ENCODE measurements at places on chromosomes 4 and X.

DNA sequence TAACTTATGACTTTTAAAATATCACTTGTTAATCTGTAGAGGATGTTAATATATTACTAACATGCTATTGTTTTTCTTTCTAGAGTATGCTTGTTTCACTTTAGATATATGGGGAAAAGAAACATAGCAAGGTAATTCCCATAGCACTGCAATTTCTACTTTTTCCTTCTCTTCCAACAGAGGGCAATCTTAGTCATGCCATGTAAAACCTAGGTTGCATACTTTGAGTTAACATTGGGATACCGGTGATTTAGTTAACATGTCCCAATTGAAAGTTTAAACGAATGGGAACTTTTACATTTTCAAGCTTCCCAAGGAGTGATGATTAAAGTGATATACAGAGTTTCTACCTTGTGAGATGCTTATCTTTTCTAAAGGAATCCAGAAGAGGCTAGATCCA, 89.4 kb upstream of the IL13RA1 start:
- no peak for DNase-seq

DNA sequence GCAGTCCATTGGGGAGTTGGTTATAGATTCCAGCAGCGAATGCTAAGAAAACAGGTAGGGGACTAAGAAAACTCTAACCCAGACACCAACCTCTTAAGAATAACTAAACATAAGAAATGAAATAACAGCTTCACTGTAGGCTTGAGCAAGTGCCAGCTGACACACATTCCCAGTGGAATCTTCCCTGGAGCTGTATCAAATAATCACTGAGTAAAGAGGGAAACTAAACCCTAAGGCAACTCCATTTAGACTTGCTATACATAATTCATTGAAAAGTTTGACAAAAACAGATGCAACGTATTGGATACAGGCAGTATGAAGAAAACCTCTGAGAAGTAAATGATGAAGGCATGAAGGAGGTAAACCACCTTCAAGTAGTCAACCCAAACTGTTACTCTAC, 293.5 kb downstream of the OPHN1 start:
- DNase-seq = no peak

DNA sequence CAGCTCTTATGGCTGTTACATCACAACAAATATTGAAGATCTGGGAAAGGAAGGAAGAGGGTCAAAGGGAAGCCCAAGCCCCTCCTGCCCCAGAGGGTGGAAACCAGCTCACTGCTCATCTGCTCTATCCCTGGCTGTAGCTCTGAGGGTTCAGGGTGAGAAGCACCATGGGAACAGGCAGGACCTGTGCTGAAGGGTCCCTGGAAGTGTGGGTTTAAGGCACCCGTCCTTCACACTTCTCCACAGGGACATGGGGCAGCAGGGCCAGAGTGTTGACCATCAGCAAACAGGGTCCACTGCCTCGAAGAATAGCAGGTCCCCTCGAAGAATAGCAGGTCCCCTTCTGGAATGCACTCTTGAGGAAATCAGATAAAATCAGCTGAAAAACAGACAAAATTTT, 4.4 kb downstream of the RTL5 start:
- DNase-seq = no peak

DNA sequence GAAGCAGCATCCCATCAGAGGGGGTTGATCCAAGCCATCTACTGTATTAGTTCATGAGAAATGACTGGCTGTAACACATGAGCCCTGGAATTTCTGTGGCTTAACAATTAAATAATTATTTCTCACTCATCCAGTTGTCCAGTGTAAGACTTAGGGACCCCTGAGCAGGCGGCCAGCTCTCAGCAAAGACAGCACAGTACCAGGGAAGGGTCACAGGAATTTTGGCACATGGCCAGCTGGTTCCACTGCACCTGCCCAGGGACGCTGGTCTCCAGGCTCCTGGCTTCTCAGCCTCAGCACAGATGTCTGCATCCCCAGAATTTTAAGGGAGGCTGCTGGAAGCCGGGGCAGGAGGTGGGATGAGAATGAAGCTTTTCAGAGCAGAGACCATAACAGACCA, 93.7 kb upstream of the DHRSX start:
- no peak for DNase-seq

DNA sequence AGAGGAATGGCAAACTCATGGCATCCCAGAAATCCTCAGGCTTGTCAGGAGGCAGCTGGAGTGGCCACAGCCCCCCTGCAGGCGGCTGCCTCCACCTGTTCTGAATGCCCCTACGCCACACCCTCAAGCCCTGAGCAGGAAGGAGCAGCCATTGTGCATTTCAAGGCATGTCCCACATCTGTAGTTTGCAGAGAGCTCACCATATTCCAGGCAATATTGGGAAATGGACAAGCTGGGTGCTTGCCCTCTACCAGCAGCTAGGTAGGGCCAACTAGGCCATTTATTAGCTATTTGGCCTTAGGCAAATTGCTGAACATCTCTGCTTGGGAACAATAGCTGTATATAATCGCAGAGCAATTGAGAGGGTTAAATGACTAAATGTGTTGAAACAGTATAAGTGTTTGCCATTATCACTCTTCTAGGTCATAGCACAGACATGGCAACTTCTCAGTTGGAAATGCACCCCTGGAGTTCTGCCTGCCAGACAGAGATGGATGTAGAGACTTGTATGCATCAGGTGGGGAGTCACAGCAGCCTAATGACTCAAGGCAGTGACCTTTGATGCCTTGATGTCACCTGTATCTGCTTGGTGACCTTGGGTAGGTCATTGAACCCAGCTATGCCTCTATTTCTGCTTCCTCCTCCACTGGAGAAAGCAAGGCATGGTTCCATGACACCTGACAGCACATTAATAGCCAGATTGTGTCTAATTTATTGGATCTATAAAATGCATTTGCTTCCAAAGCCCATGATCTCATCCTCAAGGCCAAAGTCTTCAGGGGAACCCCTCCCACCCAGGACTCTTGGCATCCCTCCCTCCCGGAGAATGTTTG, 52.8 kb downstream of the FHDC1 start:
- DNase-seq = no peak

- DNase-seq = peak; percentile 10
These were observed 1.0 kb downstream of the SOX3 start for GRCh38 chrX:140503714-140504351.

DNA sequence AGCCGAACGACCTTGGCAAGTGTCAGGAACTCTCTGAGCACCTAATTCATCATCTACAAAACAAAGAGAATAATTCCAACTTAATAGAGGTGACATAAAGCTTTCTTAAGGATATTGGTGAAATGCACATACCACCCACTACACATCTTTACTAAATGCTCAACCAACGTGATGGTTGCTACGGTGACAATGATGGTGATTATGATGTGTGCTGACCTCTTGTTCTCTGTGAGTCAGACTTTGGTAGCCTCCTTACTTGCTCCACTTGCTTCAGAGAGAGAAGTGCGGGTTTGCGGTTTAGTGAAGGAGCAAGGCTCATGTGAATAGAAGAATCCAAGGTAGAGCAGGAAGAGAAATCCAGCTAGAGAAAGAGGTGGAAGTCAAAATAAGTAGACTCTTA, 52.8 kb upstream of the CLNK start:
- DNase-seq = peak; percentile 68

DNA sequence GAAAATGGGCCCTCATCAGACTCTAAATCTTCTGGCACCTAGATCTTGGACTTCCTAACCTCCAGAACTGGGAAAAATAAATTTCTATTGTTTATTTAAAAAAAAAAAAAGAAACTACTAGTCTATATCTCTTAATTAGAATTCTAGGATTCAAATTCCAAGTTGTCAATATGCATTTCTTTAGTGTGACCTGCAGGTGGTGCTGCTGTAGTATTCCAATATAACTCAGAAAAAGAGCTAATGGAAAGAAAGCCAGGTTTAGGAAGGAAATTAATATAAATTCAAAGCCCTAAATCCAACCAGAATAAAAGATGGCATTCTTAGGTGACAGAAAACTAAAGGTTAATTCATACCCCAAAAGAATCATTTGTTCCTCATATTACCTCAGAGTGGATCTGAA, 80.0 kb upstream of the NALF2 start:
- peak; percentile 5 for DNase-seq

DNA sequence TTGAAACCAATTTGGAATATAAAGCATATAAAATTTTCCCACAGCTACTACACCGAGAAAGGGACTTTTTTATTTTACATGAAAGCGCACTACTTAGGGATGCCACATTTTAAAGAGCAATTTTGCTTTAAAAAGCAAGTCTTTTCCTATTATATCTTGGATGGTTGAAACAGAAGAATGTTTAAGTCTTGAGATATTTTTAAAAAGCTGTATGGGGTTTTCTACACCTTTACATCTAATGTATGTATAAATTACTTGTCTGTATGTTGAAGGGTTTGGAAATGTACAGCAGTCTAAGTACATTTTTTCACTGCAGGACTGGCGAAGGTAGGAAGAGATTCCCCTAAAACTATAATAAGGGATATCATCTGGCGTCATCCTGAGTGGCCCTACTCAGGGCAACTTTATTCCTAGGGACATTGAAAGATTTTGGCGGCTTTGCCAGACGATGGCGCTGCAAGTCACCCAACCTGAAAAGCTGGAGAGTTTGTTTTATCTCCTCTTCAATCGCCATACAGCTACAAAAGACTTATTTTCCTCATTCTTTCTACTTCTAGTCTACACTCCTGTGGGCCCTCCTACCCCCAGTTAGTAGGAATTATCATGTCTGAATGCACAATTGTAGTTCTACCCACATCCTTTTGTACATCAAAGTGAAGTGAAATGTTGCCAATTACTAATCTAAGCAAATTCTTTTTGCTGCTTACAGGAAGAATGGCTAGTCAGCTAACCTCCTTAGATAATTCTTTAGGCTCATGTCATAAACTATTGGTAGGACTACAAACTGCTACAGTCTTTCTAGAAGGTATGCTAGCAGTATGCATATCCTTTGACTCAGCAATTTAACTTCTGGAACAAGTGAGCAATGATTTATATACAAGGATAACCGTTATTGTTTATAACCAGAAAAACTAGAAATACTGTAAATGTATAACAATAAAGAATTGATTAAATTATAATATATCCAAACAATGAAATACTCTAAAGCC, 782 bp upstream of the NEK1 start:
- DNase-seq = peak; percentile 85

DNA sequence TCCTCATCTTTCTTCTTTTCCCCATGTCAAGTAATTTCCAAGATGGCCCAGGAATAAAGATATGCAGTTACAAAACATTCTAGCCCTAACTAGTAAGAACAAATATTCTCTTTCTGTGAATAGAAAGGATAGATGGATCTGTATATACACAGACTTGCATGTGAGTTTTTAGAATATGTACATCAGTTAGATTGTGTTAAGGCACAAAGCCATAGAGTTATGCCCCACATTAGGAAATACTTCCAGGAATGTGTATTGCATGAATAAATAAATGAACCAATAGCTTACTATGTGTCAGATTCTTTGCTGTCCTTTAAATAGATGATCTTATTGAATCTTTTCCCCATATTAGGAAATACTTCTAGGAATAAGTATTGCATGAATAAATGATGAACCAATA, 46.0 kb upstream of the TMPRSS11E start:
- DNase-seq = no peak

DNA sequence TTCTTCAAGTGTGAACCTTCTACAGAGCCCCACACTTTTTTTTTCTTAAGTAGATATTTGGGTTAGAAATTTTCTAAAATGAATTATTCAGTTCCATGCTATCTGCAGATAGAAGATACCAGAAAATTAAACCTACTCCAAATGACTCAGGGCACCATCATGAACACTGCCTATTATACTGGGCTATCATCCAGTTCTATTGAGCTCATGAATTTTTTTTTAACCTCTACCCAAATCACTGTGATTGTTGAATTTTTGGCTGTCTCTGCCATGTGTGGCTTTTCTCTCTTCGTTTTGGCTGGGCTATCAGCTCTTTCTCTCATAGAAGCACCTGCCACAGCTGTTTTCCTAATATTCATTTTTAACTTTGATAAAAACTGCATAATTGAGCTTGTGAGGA, 31.0 kb upstream of the SLC34A2 start:
- no peak for DNase-seq

GRCh38 chr4:107333518-107333917, 297.4 kb upstream of the DKK2 start:
- DNase-seq = no peak

GRCh38 chr4:140556372-140557085, 12.2 kb downstream of the UCP1 start:
- DNase-seq = no peak

- DNase-seq = no peak
These were observed 987.2 kb downstream of the CCSER1 start for GRCh38 chr4:91114386-91114785.

DNA sequence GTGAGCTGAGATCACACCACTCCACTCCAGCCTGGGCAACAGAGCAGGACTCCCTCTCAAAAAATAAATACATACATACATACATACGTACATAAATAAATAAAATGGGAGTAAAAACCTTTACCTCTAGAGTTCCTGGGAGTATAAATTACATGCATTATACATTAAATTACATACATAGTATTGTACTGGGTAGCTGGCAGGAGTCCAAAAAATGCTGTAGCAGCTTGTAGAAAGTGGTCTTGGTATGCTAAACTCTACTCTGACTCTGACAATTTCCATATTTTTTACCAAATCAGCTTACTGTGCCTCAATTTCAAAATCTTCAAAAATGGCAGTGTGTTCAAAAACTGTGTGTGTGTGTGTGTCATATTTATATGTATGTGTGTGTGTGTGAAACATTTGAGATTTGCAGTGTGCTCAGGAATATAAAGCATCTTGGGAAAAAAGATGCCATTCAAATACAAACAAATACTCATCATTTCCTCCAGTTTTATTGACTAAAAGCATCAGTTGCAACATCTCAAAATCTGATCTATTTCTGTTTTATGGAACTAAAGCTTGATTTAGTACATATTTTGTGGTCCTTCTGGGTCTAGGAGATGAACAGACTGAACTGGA, 171.7 kb downstream of the SHROOM3 start:
- DNase-seq = no peak

Data from astrocyte of the spinal cord (primary cell).